ENCODE measurements at places on chromosomes 5 and 9.

DNA sequence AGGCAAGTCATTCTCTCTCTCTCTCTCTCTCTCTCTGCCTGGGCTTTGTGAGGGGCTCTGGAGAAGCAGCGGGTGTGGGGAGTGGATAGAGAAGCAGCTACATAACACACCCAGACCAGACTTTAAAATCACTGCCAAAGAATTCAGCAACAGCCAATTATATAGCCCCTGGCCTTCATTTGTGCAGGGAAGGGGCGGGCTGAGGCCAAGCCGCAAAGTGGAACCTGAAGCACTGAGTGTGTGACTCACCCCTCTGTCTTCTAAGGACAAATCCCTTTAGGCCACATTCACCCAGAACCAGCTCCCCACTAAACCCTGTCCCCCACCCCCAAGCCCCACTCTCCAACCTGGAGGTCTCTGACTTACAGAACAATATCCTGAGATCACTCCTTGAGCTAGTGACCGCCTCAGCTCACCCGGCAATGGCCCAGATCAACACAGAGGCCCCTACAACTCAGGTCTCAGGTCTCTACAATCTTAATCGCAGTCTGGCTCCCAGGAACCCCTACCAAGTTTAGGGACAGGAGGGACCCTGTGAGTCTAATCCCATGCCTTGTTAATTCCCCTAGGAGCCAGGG is 6.0 kb downstream of the B4GALT1 start:
- DNase-seq: peak; percentile 58

DNA sequence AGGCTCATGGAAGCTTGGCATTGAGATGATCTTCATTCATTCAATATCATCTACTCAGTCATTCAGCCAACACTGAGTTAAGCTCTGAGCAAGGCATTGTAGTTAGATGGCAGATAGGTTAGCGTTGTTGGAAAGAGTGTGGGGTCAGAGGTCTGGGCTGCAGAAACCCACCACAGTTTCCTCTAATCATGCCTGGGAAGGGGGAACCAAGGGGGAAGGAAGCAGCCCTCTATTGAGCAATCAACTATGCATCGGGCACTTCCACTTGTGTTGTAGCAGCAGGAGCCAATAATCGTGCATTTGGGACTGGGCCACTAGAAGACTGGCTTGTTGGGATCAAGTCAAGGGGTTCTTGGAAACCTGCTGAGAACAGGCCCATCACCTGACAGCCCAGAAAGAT is 139.1 kb downstream of the PIP5K1B start:
- no peak for DNase-seq

DNA sequence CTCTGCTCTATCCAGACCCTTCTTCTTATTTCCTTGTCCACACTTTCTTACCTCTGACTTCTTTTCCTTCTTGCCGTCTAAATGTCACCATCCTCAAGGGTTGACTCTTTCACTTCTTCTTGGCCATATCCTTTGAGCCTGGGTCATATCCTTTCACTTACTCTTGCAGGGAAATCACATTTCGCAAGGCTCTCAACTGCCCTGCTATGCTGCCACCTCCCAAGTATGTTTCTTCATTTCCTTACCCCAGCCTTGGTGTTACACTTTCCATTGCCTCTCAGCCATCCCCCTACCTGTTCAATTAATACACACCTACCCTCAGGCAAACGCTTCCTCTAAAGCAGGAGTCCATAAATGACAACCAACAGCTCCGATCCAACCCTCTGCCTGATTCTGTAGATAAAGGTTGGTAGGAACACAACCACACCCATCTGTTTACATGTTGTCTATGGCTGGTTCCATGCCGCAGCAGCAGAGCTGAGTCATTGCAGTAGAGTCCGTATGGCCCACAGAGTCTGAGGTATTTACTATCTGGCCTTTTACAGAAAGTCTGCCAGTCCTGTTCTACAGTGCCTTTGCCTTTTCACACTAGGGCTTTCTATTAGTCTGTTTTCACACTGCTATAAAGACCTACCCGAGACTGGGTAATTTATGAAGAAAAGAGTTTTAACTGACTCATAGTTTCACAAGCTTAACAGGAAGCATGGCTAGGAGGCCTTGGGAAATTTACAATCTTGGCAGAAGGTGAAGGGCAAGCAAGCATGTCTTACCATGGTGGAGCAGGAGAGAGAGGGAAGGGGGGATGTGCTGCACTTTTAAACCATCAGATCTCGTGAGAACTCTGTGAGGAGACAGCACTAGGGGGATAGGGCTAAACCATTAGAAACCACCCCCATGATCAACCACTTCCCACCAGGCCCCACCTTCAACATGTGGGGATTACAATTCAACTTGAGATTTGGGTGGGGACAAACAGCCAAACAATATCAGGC is 97.9 kb downstream of the SV2C start:
- no peak for DNase-seq

DNA sequence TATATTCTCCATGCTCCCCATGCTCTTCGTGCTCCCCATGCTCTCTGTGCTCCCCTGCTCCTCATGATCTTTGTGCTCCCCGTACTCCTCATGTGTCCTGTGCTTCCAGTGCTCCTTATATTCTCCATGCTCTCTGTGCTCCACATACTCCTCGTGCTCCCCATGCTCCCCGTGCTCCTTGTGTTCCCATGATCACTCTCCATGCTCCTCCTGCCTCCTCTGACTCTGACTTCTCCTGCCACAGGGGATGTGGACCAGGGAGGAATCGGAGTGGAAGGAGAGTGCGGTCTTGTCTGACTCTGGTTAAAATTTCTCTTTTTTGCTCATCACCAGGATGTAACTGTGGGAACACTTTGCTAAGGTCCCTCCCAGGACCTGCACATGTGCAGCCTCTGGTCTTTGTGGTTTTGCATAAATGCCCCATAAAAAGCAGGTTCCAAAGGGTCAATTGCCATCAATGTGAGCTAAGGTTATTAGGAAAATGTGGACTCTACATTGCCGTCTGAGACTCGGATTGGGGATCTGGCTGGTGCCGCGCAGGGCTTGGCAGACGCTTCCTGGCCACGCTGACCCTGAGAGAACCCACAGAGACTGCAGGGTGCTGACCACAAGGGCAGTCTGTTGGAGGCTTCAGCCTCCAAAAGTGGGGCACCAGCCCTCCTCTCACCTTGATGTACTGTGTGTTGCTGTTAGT is 52.5 kb downstream of the TRIP13 start:
- no peak for DNase-seq

DNA sequence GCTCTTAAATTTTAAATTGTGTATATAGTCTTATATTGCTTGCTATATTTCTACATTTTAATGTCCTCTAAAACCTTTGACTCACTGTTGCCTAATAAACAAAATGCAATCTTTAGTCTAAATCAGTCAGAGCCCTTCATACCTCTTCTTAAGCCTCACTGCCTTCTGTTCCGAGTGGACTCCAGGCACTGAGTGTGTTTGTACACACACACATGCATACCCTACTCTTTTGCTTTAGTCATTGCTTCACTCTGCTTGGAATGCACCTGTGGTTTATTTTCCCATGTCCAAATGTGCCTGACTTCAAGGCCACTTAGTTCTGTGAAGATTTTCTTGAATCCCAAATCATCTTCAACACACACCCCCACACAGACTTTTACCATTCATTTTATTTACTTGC is 60.9 kb downstream of the SLC12A2 start:
- no peak for DNase-seq

- DNase-seq: no peak
Observed at GRCh38 chr5:123086376-123087055, 2.5 kb upstream of the PRDM6 start.

DNA sequence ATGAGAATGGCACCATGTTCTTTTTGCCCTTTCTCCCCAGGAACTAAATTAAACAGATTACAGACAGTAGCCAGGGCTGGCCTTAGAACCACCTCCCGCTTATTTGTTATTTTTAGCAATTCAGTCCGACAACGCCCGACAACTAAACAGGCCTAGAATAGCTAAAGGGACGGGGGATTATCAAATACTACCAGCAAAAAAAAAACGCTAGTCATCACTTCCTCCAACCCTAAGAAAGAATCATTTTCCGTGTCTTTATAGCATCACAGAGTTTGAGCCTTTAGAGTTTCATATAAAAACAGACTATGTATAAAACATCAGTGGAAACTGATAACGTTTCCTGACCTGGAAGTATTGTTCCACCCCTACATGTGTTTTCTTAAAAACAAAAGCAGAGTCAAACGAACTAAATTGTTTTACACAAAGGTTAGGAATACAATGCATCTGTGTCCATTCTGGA is 35.3 kb downstream of the PFDN1 start:
- DNase-seq: no peak

GRCh38 chr5:13382232-13382631 is 562.3 kb downstream of the DNAH5 start:
- no peak for DNase-seq

GRCh38 chr5:57402348-57402747 is 80.3 kb downstream of the ACTBL2 start:
- no peak for DNase-seq

- no peak for DNase-seq
Observed at GRCh38 chr9:127634698-127635097, 22.6 kb downstream of the STXBP1 start.

GRCh38 chr9:100466829-100467221 is 6.1 kb upstream of the TMEFF1 start:
- no peak for DNase-seq

DNA sequence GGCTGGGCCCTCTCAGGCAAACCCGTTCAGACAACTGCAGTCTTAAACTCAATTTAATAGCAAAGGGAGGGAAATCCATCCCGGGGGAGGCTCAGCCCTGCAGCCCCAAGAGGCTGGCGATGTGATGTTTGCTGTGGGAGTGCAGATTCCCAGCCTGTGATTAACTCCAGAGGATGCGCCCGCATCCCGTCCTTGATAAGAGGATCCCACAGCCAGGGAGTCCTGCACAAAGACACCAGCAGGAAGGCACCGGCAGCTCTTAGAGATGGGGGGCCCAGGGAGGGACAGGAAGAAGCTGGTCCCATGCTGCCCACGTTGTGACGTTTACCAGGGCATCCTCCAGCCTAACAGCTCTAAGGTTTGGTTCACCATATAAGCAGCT is 64.7 kb downstream of the MRPL36 start:
- no peak for DNase-seq

DNA sequence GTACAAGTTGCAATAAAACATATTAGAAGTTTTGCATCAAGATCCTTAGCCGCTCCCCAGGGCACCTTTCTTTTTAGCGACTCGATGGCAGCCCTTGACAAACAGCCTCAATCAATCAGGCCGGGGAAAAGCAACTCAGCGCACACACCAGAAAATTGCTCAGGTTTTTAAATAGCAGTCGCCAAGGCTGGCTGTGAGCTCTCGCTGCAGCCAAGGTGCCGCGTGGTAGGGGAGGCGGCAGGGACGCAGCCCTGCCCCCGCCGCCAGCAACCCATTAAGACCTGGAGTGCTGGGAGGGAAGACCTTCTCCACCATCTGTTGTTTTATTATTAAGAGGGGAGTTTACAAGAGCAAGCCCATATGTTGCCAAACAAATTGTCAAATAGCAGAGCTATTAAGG is 22.6 kb downstream of the ASS1 start:
- no peak for DNase-seq

GRCh38 chr9:13461414-13461991 is 182.0 kb upstream of the MPDZ start:
- DNase-seq: no peak

GRCh38 chr5:119400245-119400644 is 44.4 kb downstream of the TNFAIP8 start:
- DNase-seq: no peak

DNA sequence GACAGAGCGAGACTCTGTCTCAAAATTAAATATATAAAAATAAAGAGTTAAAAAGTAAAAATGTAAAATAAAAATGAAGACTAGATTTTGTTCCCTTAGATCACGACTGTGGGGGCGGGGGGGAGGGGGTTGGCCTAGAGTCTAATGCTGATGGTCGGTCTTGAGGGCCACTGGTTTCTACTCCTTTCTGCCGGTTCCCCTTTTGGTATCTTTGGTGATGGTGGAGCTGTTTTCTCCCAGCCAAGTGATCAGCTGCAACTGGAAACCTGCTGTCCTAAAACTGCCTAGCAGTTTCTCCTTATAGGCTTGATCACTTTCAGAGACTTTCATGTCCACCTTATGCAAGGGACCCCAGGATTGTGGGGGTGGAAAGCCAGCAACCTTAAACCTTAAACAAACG is 1.1 kb downstream of the SRD5A1 start:
- no peak for DNase-seq

DNA sequence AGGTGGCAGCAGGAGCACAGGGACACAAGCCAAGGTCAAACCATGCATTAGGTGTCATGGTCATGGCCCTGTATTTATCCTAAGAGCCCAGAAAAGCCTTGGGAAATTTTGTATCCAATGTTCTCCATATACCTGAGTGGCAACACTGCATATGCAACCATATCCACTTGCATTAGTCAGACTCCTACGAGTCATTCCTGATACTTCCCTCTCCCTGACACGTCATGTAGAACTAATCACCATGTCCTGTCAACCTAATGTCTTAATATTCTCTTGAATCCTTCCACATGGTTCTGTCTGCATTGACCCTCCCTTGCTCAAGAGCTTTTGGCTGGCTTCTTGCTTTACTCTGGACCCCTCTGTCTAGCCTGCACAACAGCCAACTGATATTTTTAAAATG is 9.4 kb downstream of the SCGB3A2 start:
- no peak for DNase-seq

GRCh38 chr9:37031902-37032301 is 2.2 kb downstream of the PAX5 start:
- DNase-seq: no peak

Data from brain pericyte (primary cell).